ENCODE measurements at places on chromosomes 5 and 9.

DNA sequence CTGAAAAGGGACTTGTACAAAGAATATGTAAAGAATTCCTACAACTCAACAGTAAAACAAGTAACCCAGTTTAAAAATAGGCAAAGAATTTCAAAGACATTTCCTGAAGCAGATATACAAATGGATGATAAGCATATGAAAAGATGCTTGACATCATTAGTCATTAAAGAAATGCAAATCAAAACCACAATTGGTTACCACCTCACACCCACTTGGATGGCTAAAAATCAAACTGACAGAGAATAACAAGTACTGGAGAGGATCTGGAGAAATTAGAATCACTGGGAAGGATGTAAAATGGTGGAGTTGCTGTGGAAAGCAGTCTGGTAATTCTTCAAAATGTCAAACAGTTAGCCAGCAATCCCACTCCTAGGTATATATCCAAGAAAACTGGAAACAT lies 12.5 kb upstream of the FOXE1 start:
- no peak for DNase-seq

GRCh38 chr9:125548141-125548540 lies 158.9 kb downstream of the MAPKAP1 start:
- no peak for DNase-seq

DNA sequence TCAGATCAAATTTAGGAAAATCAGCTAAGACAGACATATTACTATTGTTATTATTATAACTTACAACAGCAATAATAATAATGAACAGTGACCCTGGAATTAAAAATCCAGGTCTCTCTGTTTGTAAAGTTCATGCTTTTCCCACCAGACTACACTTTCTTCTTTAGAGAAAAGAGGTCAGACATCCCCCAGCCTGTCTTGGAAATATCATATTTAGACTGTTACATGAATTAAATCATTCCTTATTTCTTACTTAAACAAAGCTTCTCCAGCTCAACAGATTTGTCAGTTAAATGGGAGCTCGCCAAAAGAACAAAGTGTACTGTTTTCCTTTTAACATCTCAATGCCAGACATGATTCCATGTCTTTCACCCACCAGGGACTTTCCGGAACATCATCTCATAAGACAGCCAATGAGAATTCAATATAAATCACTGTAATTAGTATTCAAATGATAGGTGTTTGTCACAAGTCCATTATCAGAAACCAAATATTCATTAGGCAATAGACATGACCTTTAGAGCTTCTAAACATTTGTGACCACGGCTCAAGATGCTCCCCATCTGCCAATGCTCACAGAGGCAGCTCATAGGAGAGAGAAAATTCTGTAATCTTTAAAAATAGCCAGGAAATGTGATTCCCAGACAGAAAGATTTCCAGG lies 351.9 kb downstream of the ENC1 start:
- no peak for DNase-seq

GRCh38 chr5:14685757-14686156 lies 21.2 kb downstream of the OTULIN start:
- no peak for DNase-seq

DNA sequence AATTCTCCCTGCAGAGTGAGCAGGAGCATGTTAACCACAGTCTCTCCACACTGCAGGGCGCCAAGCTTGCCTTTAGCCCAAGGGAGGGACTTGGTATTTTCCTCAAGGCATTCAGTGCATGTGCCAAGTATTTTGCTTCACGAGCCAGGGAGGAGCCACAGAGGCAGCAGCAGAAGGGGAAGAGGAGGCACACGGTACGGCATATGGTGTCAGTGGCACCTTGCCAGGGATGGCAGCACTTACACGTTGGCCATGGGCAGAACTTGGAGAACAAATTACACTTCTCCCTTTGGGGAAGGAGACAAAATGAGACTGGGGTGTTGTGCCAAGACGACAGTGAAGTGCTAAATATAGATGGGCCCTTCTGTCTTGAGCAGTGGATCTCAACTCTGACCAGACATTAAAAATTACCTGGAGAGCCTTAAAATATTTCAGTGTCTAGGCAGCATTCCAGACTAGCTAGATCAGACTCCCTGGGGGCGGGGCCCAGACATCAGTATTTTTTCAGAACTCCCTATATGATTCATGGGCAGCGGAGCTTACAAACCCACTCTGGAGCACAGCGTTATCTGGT lies 155.8 kb downstream of the DRD1 start:
- DNase-seq: no peak

GRCh38 chr5:142981475-142981874 lies 211.3 kb downstream of the ARHGAP26 start:
- DNase-seq: no peak

GRCh38 chr5:147639321-147639720 lies 129.5 kb upstream of the DPYSL3 start:
- DNase-seq: no peak

DNA sequence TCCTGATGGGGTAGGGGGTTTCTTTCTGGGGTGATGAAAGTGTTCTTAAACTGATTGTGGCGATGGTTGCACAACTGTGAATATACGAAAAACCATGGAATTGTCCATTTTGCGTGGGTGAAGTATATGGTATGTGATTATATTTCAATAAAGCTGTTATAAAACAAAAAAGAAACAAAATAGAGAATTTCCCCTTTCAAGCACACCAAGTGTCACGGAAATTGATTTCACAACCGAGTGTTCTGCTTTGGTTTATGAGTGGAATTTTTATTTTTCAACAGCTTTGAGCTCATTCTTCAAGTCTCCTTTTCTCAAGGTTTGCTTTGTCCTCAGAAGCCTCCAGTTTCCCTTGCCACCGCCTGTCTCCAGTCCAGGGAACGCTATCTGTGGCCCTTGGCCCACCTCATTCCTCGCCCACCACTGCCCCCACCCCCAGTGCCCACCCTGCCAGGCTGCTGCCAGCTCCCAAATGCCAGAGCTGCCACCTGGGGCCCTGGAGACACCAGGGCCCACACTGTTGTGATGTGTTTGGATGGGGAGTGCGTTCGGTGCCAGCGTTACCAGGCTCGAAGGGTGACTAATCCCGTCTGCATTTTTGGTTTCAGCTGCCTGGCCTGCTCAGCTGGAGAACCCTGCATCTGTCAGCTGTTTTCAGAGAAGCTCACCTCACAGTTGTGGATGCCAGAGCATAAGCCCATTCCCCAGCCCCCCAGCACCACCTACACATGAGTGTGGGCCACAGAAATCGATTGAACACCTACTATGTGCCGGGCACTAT lies 30.4 kb downstream of the DUSP1 start:
- peak; percentile 51 for DNase-seq

- DNase-seq: no peak
Observed at GRCh38 chr5:116091416-116091815, 6.6 kb downstream of the COMMD10 start.

Data from substantia nigra (tissue), 51 donors.